Activated CD4-positive, CD25-positive, alpha-beta regulatory T cell (primary cell): ENCODE measurements at places on chromosomes 1 and 21.

GRCh38 chr1:158354255-158354654 is 561 bp downstream of the CD1E start:
- DNase-seq: no peak

- no peak for DNase-seq
Observed at GRCh38 chr1:200438911-200439310, 29.1 kb upstream of the ZNF281 start.

DNA sequence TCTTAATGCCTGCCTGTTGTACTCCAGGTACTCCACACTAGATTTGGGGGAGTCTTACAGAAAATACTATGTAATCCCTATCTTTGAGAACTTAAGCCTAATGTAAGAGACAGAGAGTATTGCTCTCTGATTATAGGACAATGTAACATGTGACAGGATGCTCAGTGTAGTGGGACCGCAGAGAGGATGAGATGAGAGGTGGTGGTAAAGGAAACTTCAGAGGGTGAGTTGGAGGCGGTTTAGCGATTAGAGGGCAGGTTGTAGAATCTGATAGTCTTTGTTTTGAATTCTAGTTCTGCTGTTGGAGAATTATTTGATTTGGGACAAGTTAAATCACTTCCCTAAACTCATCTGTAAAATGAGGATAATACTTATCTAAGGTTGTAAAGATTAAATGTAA is 5.4 kb downstream of the SOAT1 start:
- DNase-seq: no peak

DNA sequence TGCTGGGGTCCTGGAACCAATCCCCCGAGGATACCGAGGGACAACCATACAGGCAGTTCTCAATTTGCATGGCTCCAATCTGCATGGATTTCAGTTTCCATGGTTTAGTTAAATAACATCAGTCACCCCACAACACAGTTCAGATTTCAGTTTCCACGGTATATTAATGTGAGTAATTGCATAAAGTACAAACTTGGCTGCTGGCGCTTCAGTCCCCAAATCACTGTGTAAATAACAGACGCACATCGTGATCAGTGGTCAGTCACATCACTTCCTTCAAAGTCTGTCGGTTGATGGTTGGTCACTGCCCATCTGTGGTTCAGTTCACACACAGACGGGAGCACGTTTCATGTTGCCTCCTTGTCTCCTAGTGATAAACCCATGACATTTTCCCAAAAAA is 66.4 kb upstream of the LPGAT1 start:
- DNase-seq: no peak

- DNase-seq: no peak
Observed at GRCh38 chr1:157136133-157136532, 2.1 kb downstream of the ETV3 start.

DNA sequence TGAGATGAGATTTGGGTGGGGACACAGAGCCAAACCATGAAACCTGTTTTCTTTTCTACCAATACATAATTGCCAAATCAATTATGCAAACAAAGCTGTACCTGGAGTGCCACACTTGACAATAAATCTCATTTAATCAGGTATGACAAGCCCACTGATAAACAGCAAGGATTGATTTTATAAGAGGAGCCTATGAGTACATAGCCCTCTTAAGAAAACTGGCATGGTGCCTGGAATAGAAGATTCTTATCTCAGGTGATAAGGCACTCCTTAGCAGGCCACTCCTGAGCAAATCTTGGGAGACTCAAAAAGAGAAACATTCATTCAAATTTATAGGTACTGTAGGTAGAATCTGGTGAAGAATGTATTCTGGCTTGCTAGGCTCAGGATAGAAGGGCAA is 28.6 kb upstream of the PDE4B start:
- DNase-seq: no peak

GRCh38 chr1:183493540-183494245 is 21.4 kb downstream of the SMG7 start:
- no peak for DNase-seq

GRCh38 chr1:151606857-151607256 is 5.0 kb upstream of the SNX27 start:
- DNase-seq: no peak

GRCh38 chr1:198320759-198321158 is 164.0 kb downstream of the NEK7 start:
- DNase-seq: no peak

- peak; percentile 11 for DNase-seq
Observed at GRCh38 chr1:6127587-6128163, 52.4 kb downstream of the CHD5 start.

- no peak for DNase-seq
Observed at GRCh38 chr1:78472851-78473496, 17.8 kb upstream of the PTGFR start.

DNA sequence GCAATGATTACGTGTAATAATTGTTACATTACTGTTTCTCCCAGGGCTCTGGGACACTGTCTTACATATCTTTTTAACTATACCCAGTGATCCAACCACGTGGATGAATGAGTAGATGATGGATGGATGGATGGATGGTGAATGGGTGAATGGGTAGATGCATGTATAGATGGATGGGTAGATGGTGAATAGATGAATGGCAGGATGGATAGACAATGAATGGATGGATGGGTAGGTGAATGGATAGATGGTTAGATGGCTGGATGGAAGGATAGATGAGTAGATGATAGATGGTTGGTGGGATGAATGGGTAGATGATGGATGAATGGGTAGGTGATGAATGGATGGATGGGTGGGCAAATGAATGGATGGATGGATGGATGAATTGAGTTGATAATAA is 135.9 kb downstream of the HUNK start:
- DNase-seq: no peak

DNA sequence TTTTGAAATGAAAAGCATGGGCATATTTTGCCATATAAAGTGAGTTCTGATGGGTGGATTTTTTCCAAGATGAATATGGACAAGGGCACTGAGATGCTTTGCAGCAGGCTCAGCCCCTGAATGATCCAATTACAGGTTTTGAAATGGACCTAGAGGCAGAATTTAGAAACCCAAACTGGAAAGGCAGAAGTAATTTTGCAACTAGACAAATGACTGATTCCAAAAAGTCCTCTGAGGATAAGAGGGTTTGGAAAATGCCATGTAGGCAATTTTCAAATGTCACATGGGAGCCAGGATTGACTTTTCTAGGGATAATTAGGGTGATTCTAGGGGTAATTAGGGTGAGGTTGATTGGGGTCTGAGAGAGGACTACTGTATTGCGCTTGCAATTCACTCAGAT is 148.9 kb upstream of the ZNF648 start:
- no peak for DNase-seq

GRCh38 chr1:78892260-78892840 is 114.2 kb downstream of the ADGRL4 start:
- DNase-seq: no peak

GRCh38 chr21:26766826-26767325 is 78.3 kb downstream of the ADAMTS1 start:
- DNase-seq: no peak

DNA sequence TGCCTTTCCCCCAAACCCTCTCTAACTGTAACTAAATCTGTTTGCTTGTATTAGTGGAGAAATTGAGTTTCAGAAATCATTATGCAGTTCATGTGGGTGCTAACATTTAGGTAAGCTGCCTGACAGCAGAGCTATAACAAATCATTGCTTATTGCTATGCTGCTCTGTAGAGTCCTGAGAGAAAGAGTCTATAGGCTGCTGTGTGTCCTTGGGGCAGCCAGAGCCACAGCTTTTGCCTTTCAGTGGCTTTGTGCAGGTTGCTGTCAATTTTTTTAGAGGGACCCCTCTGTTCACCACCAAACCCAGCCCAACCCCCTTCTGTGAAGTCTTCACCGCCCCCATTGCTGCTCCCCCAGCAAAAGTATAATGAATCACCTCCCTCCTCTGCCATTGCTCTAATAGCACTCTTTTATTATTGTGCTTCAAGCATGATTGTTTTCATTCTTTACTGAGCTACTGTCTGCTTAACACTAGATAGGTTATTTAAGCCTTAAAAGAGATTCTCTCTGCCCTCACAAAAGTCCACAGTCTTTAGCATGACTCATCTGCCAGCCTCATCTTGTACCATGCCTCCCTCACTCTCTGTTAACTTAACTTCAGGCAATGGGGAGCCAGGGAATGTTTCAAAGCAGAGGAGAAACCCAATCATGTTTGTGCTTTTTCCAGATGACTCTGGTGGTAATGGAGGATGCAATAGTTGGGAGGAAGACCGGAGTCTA is 38.6 kb downstream of the DIRAS3 start:
- no peak for DNase-seq

DNA sequence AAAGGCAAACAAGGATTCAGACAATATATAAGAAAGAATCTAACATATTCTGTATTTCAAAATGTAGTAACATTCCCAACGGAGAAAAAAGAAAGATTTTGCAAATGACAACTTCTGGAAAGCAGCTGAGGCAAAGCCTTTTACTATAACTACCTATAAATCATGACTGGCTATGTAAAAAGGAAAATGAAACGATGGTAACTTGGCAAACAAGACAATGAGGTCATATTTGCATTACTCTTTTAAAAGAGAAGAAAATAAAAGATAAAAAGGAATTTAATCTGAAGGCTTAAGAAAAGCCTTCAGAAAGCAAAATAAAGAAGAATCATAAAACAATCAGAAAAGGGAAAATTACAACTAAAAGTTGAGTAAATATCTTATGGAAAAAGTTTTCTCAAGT is 25.1 kb upstream of the ASPM start:
- DNase-seq: no peak

GRCh38 chr1:18160290-18160942 is 52.8 kb downstream of the IGSF21 start:
- no peak for DNase-seq

GRCh38 chr1:226073184-226073950 is 10.9 kb downstream of the H3-3A start:
- DNase-seq: no peak

- no peak for DNase-seq
Observed at GRCh38 chr1:114153261-114154145, at the start of gene SYT6. SYT6 (minus strand) TSS chr1:114153869; CDS start chr1:114153772, 97 bp downstream.

DNA sequence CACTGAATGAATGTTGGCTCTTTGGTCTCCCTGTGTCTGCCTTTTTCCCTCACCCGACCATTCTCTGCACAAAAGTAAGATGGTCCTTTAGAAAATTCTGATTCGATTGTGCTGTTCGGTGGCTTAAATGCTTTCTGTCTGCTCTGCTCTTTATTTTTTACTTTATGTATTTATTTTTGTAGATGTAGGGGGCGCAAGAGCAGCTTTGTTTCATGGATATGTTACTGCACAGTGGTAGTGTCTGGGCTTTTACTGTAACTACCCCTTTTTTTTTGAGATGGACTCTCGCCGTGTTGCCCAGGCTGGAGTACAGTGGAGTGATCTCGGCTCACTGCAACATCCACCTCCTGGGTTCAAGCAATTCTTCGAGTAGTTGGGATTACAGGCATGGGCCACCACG is 15.7 kb downstream of the NLRP3 start:
- DNase-seq: no peak

DNA sequence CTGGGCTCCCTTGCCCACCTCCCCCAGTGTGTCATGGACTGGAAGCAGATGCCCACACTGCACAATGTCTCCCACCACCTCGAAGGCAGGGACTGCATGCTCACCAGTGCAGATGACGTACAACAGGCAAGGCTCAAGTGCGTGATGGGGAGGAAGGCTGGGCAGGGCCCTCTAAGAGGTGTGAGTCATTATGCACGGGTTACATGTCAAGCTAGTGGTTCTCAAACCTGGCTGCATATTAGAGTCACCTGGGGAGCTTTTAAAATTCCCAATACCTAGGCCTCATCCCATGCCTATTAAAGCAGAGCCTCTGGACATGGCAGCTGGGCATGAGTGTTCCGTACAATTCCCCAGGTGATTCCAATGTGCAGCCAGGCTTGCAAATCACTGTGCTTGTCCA is 137.9 kb upstream of the NGF start:
- no peak for DNase-seq

DNA sequence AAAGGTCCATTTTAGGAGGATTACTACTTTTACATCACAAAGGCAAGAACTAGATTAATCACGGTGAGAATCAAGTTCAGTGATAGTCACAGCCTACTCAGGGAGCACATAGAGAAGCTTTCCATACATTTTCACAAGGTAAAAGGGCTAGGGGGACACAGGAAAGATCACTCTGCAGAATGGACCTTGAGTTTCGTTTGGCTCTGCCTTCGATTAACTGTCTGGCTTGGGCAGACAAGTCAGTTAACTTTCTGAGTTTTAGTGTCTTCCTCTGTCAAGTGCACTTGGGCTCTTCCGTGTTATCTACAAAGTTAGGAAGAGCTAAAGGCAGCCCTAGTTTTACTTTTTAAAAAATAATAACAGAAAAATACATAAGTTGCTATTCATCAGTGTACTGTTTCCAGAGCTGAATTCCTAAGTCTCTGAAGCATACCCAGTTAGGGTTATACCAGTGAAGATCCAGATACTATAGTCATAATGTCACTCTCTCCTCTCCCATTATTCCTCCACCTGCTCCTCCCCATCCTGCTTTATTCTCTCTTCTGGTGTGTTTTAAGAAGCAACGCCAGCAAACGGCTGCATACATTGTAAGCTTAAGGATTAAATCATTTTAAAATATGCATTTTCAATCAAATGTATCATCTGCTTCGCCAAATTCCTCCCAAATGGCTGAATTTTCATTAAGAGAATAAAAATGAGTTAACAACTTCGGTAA is 1.7 kb downstream of the CEP170 start:
- no peak for DNase-seq

GRCh38 chr1:90836345-90836679 is 119.2 kb upstream of the BARHL2 start:
- no peak for DNase-seq

DNA sequence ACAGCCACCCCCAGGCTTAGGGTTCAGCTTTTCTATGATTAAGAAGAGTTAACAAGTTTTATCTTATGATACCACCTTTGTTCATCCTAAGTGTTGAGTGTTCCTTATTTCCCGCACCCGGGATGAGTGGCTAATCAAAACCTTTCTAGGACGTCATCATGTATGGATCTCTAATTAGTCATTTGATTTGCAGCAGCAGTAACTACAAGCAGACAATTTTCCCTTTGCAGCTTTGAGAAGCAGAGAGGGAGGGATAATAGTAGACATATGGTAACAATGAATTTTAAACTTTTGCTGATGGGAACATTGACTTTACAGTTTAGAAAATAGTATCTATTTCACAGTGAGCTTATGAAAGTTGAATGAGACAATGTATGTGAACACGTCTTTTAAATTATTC is 30.8 kb upstream of the SLC35F3 start:
- no peak for DNase-seq

DNA sequence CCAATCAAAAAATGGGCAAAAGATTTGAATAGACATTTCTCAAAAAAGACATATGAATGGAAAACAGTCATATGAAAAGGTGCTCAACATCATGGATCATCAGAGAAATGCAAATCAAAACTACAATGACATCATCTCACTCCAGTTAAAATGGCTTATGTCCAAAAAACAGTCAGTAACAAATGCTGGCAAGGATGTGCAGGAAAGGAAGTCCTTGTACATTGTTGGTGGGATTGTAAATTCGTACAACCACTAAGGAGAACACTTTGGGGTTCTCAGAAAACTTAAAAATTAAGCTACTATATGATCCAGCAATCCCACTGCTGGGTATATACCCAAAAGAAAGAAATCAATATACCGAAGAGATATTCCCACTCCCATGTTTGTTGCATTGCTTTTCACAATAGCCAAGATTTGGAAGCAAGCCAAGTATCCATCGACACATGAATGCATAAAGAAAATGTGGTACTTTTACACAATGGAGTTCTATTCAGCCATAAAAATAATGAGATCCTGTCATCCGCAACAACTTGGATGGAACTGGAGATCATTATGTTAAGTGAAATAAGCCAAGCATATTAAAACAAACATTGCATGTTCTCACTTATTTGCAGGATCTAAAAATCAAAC is 17.9 kb downstream of the GBP5 start:
- no peak for DNase-seq

GRCh38 chr1:208083715-208084085 is 160.5 kb downstream of the PLXNA2 start:
- no peak for DNase-seq
